ENCODE measurements at places on chromosomes 5 and 9. TPM values are rescaled to one million over a fixed set of nuclear protein-coding genes. Genes with fewer than 3 reads are reported as not detected.

- DNase-seq, result no peak
Observed at GRCh38 chr9:85964949-85965348, 24.0 kb downstream of the NAA35 start.

The SH2D3C gene
- total RNA-seq, result 1.3 TPM

The NUTM2G gene
- 0.57 TPM for total RNA-seq

DNA sequence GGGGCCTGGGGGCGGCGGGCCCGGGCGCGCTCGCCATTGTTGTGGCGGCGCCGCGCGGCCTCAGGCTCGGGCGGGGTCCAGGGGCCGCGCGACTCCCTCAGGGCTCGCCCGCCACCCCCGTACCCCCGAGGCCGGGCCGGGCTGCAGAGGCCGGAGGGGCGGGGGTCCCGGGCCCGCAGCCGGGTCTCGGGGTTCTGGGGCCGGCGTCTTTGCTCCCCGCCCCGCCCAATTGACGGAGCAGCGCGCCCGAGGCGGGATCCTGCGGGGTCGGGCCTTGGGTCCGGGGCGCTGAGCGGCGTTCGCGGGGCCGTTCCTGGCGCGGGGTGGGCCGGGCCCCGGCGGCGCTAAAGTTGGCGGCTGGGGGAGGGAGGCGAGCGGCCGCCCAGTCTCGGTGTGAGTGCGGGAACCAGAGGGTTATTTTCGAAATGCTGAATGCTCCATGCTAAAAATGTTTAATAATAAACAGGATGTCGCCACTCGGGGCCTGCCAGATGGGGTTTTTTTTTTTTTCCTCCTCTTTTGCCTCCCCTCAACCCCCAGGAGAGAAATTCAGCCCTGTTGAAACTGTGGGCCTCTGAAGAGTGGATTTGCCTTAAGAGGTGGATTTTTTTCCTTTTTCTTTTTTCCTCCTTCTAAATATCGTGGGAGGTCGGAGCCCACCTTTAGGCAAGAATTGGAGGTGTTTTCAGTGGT lies 724 bp downstream of the PRRC2B start:
- no peak for DNase-seq

GRCh38 chr9:121566481-121567465 lies 67.1 kb upstream of the GGTA1 start:
- DNase-seq, result no peak

GRCh38 chr9:106941916-106942315 lies 79.0 kb downstream of the ZNF462 start:
- DNase-seq, result no peak

The NTNG2 gene
- 0.52 TPM for total RNA-seq

- no peak for DNase-seq
Observed at GRCh38 chr5:108233617-108234155, 148.2 kb downstream of the FBXL17 start.

- no peak for DNase-seq
Observed at GRCh38 chr5:94422812-94423211, 195.6 kb downstream of the KIAA0825 start.

GRCh38 chr5:1855075-1855474 lies 27.6 kb downstream of the IRX4 start:
- no peak for DNase-seq

The LHFPL2 gene
- total RNA-seq, result 26.3 TPM

- DNase-seq, result peak; percentile 65
Observed at GRCh38 chr5:95731571-95732554, 727 bp downstream of the RHOBTB3 start.

The BTNL9 gene
- total RNA-seq, result 0.88 TPM

The CAVIN4 gene
- 6.8 TPM for total RNA-seq

The SPATA31E1 gene
- total RNA-seq, result 0.09 TPM

The COMMD10 gene
- 29.4 TPM for total RNA-seq

GRCh38 chr5:9388941-9389674 lies 156.8 kb downstream of the SEMA5A start:
- DNase-seq, result no peak

GRCh38 chr9:72401396-72401795 lies 36.4 kb upstream of the ZFAND5 start:
- DNase-seq, result no peak

- no peak for DNase-seq
Observed at GRCh38 chr5:127386557-127386956, 96.0 kb downstream of the MEGF10 start.

DNA sequence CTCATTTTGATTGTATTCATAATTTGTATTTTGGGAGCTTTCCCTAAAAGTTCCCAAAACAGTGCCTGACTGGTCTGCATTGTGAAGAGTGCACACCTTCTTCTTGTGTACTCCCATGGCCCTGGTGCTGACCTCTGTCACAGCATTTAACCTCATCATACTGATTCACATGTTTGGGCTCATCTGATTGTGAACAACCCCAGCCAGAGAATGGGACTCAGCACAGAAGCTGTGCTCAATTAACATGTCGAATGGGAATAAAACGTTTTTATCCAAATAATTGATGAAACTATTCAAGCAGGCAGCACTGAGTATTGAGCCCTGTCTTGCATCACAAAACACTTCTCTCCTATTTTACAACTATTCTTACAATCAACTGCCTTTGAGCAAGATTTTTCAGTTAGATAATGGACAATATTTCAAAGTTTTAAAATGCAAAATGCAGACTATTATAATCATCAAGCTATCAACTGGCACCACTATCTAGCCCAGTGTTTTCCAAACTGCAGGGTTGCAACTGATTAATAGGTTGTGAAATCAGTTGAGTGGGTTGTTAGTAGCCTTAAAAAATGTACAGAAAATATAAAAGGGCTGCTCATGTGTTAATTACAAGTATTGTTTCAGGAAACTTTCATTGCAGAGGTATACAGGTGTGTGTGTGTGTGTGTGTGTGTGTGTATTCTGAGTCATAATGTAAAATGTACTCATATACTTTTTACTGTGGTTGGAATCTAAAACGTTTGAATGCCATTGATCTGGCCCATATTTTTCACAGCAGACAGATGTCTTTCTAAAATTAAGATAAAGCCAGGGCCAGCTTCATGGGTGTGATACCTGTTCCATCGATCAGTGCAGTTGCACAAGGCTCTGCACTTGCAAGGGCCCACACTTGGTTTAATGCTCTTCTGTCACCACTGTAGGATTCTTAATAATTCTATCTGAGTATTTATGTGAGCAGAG lies 190.5 kb downstream of the PIK3R1 start:
- no peak for DNase-seq

DNA sequence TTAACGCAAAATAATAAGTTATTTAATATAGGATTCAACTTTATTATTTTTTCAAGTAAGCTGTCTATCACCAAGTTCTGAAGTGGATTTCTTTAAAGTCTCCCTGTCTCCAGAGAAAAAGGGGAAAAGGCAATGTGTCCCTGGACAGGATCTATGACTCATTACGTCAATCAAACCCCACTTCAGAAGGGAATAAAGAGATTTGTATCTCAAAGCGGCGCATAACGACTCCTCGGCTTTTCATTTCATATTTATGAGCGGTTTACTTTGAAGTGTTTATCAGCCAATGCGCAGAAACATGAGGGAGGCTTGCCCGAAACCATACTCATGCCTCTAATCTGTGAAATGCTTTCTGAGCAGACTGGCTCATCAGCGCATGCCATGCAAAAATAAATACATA lies 938.6 kb upstream of the WWC1 start:
- DNase-seq, result no peak

DNA sequence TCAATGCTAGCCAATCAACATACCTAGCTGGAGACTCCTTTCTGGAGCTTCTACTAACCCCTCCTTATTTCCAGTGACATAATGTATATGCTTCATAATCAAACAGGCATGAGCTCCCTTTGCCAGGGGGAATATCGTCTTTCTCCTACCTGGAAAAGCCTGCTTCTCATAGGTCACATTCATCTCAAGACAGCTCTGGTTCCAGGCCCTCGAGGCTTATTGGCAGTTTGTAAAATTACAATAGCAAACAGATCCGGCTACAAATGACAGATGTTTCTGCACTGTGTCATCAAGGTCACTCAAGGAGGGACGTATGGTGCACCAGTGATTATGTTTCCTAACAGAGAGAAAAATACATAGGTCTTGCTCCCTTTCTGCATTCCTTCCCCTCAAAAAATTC lies 140.0 kb downstream of the SAXO1 start:
- no peak for DNase-seq

- no peak for DNase-seq
Observed at GRCh38 chr5:179416114-179416822, 71.0 kb upstream of the ADAMTS2 start.

- no peak for DNase-seq
Observed at GRCh38 chr9:137970098-137970497, 92.5 kb downstream of the CACNA1B start.

GRCh38 chr9:27838876-27839275 lies 265.6 kb upstream of the C9orf72 start:
- DNase-seq, result no peak

The AHRR gene
- 2.2 TPM for total RNA-seq

DNA sequence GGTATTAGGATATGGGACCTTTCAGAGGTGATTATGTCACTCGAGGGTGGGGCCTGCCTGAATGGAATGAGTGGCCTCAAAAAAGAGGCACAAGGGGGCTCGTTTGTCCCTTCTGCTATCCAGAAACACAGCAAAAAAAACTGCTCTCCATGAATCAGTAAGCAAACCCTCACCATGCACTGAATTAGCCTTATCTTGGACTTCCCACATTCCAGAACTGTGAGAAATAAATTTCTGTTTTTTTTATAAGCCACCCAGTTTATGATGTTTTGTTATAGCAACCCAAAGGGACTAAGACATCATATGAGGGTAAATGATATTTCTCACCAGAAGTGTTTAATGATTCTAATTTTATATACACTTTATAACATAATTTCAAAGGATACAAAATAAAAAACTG lies 476.6 kb upstream of the EDIL3 start:
- DNase-seq, result no peak

The SH3GLB2 gene
- 69.0 TPM for total RNA-seq

DNA sequence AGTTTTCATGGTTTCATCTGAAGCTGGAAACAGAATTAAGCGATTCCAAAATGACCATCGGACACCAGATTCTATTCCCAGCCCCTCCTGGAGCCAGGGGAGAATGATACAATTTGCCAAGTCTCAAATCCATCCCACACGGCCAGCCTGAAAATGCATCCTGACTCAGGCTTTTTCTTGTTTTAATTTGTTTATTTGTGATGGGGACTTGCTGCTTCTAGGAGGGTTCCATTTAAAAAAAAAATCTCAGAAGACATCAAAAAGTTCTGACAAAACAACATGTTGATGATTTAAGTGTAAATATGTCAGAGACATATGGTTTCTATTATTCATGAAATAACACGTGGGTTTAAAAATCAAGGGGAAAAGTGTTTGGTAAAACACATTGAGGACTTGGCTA lies 173.2 kb downstream of the GAS1 start:
- no peak for DNase-seq

- no peak for DNase-seq
Observed at GRCh38 chr5:115366223-115366622, 69.8 kb upstream of the CCDC112 start.

- no peak for DNase-seq
Observed at GRCh38 chr5:32278406-32278805, 34.3 kb downstream of the MTMR12 start.

GRCh38 chr9:100639854-100640253 lies 62.0 kb downstream of the CAVIN4 start:
- no peak for DNase-seq

DNA sequence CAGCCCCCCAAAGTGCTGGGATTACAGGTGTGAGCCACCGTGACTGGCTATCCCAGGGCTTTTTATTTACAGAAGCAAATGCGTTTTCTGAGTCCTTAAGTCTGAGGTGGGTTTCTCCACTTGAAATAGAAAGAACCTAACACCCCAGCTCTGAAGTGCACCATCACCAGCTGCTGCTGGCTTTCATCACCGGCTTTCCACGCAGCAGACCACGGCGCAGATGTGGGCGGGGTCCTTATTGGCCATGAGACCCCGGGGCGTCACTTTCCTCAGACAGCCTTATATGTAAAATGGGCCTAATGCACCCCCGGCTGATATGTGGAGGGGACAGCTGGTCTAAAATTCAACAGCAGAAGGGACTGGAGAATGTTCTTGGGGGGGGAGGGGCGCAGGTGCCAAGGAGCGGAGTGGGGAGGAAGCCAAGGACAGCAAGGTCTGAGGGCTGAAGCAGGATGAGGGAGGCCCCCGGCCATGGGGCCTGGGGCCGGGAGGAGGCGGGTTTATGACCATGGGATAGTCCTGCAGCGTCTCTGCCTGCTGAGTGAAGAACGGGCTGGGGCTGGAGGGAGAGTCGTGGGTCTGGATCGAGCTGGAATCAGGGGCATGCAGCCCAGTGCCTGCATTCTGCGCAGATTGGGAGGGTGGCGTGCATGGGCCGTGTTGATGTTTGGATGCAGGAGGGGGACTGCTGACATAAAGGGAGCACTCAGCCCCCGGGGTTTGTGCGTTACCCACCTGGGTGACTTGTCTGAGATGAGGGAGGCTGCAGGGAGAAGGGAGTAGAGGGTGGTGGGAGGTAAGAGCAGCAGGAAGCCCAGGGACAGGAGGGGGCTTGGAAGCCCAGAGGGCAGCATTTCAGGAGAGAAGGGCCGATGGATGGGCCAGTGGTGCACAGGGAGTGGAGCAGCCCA lies 30.2 kb downstream of the RASGEF1C start:
- DNase-seq, result no peak

- DNase-seq, result no peak
Observed at GRCh38 chr5:77379558-77380061, 112.5 kb downstream of the WDR41 start.

GRCh38 chr5:167899490-167900070 lies 391.9 kb upstream of the WWC1 start:
- DNase-seq, result no peak

GRCh38 chr5:173011566-173011965 lies 28.0 kb downstream of the ATP6V0E1 start:
- no peak for DNase-seq

GRCh38 chr9:2453701-2454100 lies 167.9 kb upstream of the VLDLR start:
- DNase-seq, result no peak

DNA sequence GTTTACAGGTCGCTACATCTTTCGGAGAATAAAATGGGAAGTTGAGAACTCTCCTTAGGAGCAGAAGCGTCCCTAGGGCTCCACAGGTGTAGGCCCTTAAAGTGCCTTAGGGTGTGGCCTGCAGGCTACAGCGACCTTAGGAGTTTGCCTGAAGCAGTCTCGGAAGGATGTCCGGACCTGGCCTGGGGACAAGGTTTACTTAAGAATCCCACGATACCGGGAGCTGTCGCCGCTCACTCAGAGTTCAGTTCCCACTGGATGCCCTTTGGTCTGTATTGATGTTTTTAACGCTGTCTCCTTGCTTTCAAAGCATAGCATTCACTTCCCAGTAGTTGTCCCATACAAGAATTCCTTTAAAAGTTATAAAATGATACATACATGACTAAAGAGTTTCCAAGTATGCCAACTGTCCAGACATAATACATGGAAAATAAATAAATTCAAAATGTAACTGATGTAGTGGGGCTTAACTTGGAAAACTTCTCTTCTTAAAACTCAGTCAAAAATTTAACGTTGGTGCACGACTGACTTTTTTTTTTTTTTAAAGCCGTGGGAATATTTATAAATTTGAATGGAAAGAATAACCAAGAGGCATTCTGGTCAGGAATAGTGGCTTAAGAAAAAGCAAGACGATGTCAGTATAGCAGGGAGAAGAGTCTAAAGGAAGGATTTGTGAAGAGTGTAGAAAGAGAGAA lies 848 bp downstream of the RAD50 start:
- peak; percentile 63 for DNase-seq

Measured in H9 (cell line).